ENCODE measurements at places on chromosomes 1 and 21.

- no peak for DNase-seq
Observed at GRCh38 chr1:23995431-23995837, 15.3 kb upstream of the SRSF10 start.

DNA sequence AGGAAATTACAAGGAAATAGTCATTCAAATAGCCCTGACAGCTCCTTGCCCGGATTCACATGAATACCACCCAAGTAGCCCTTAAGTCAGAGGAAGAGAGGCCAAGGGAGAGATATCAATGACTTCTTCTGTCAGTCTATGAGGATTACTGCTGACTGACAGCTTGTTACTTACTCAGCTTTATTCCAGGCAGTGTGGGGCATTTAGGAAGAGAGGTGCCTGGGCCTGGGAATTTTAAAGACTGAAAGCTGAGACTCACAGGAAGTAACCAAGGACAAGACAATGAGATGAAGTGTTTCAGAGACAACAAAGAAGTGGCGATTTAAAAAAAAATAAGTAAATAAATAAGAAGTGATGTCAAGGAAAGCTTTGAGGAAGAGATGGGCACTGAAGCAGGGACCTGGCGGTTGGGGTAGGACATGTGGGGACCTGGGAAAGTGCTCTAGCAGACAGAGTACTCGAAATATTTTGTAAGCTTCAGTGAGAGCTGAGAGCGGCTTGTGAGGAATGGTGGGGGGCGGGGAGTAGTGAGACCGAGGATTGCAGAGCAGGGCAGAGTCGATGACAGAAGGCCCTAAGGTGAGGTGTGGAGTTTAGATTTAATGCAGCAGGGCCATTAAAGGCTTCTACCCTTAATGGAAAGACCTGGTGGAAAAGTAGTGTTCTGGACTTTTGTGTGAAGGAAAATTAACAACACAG is 58.9 kb downstream of the ST3GAL3 start:
- no peak for DNase-seq

DNA sequence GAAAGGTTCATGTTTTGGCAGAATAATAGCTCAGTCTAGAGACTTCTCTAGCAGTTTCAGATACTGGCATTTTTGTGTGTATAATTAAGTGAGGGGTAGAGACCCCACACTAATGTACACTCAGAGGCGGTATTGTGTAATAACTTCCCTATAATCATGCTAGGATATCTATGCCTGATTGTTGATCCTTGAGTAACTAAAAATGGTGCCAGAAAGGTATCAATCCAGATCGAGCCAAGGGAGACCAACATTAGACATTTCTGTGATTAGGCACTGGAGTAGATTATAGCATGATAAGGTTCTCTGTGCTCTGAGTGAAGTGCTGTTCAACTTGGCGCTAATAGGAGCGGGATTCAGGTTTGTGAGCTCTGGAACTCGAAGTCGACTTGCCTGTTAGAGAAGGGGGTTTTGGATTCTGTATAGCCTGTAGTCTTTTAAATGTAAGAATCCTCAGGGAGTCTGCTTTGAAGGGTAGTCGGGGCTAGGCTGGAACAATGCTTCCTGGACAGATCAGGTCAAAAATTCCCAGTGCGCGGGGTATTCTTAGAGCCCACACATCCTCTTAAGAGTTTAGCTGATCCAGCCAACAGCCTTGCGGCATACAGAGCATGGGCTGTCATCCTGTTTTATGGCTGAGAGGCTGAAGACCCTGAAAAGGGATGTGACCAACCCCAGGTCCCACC is 24.2 kb downstream of the MAN1C1 start:
- no peak for DNase-seq

- no peak for DNase-seq
Observed at GRCh38 chr1:65182658-65183268, 34.8 kb downstream of the AK4 start.

DNA sequence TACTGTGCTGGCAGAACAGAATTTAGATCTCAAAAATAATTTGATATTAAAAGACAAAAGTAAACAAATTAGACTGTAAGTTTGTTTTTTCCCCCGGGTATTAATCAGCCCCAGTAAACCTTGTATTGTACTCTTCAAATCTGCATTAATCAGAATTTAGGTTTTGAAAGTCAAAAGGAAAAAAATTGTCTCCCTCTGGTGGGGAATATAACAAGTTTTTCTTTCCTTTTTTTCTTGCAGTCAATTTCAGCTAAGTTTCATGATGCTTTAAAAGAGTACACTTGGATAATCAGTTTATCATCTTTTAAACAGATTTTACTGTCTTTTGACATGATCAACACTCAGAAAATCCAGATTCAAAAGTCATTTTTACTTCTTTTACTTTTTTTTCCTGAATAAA is 134.5 kb upstream of the PKN2 start:
- no peak for DNase-seq

DNA sequence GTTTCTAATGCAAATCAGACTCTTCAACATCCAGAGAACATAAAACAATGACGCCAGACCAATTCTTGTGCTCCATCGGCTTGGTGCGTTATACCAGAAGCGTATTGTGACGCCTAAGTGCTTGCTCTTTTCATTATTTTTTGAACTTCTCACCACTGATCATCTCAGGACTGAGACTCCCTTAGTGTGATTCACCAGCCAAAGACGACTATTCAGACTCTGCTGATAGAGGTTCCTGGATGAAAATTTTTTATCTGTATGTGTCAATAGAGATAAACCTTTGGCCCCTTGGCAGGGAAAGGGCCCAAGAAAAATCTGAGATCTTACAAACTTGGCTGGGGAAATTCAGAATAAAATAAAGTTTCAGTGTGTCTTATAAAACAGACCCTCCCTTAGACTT is 856 bp upstream of the GREM2 start:
- DNase-seq, result no peak

Data from SK-N-SH (cell line).